ENCODE measurements at places on chromosomes 3 and 15.

DNA sequence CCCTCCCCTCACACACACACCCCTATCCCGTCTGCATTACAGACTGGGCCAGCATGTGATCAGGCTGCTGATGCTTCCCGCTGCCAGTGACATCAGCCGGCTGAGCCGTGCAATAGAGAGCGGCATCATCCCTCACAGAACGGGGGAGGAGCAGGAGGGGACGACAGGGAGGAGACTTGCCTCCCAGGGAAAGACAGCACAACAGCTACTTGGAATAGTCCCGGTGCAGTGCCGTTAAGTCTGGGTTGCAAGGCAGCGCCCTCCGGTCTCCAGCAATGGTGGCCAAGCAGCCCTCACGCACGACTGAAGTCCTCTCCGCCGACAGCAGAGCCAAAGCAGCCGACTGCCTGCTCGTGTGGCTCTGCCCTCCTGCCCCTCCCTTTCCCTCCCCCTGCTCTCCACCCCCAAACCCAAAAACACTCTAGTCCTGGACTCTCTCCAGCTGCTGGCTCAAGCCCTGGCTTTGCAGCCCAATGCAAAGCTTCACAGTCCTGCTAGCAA is 31.5 kb upstream of the RPS17 start:
- H3K27ac ChIP-seq: no peak overlapping the region
- H3K4me1 ChIP-seq: no peaks in the 10 kb centered on the region
- peak; percentile 17 for DNase-seq
- H3K27me3 ChIP-seq: peaks cover 14% of the 10 kb centered on the region

GRCh38 chr15:69718436-69718835 is 265.8 kb downstream of the RPLP1 start:
- DNase-seq: no peak
- H3K27ac ChIP-seq: no peak overlapping the region
- H3K27me3 ChIP-seq: peaks cover 4% of the 10 kb centered on the region
- H3K4me3 ChIP-seq: peak overlapping the region; percentile 21
- peaks cover 3% of the 10 kb centered on the region for H3K36me3 ChIP-seq

- no peak overlapping the region for H3K27ac ChIP-seq
- no peaks in the 10 kb centered on the region for H3K36me3 ChIP-seq
- DNase-seq: no peak
- no peaks in the 10 kb centered on the region for H3K27me3 ChIP-seq
- no peaks in the 10 kb centered on the region for H3K4me1 ChIP-seq
Measured at GRCh38 chr15:29342201-29342600, 72.6 kb upstream of the NSMCE3 start.

DNA sequence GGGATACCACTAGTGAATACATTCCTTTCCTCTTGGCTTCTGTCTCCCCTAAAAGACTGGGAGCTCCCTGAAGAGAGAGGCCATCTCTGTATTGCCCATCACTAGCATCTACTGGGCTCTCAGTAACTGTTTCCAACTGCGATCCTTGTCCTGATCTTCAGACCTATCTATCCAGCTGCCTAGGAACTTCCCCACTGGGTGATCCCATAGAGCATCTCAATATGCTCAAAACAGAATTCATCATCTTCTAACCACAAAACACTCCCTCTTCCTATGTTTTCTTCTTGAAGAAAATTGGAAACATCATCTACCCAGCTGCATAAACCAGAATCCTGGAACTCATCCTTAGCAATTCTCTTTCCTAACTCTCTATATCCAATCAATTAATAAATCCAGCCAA is 54.6 kb downstream of the PLD1 start:
- no peak overlapping the region for H3K27ac ChIP-seq
- H3K27me3 ChIP-seq: peaks cover 13% of the 10 kb centered on the region
- no peak for DNase-seq
- no peak overlapping the region for H3K4me3 ChIP-seq
- H3K36me3 ChIP-seq: no peaks in the 10 kb centered on the region

DNA sequence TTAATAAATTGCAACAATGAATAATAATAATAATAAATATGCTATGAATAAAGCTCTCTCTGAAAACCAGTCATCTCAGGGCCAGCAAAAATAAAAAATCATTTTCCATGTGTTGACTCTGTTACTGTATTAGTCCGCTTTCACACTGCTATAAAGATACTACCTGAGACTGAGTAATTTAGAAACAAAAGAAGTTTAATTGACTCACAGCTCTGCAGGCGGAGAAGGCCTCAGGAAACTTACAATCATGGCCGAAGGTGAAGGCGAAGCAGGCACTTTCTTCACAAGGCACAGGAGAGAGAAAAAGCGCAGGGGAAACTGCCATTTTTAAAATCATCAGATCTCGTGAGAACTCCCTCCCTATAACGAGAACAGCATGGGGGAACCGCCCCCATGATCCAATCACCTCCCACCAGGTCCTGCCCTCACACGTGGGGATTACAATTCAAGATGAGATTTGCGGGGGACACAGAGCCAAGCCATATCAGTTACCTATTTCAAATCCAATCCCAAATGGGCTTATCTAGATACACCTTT is 224.1 kb downstream of the IGSF11 start:
- peaks cover 10% of the 10 kb centered on the region for H3K4me1 ChIP-seq
- peaks cover 11% of the 10 kb centered on the region for H3K27me3 ChIP-seq
- H3K4me3 ChIP-seq: no peak overlapping the region
- no peak overlapping the region for H3K27ac ChIP-seq

DNA sequence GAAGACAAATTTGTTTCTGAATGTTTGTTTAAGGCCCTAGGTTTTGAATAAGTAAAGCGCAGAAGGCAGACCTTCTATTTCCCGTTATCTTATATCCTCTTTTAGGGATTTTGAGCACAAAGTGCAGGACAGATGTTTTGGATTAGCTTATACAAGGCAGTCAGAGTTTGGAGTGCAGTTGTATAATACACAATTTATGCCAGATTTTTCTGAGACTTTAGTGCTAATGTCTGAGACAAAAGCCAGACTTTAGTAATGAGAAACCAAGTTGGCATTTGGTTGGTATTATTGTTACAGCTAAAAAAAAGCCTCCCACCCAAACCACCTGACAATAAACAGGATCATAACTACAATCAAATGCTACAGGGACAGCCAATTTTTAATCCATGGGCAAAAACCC is 309.9 kb upstream of the SATB1 start:
- H3K36me3 ChIP-seq: peaks cover 41% of the 10 kb centered on the region
- peaks cover 74% of the 10 kb centered on the region for H3K4me1 ChIP-seq
- DNase-seq: no peak
- no peak overlapping the region for H3K27ac ChIP-seq

GRCh38 chr15:51189669-51190385 is 95.1 kb upstream of the TNFAIP8L3 start:
- H3K36me3 ChIP-seq: no peaks in the 10 kb centered on the region
- peaks cover 29% of the 10 kb centered on the region for H3K27me3 ChIP-seq
- H3K4me3 ChIP-seq: no peak overlapping the region
- H3K27ac ChIP-seq: no peak overlapping the region
- H3K4me1 ChIP-seq: no peaks in the 10 kb centered on the region

DNA sequence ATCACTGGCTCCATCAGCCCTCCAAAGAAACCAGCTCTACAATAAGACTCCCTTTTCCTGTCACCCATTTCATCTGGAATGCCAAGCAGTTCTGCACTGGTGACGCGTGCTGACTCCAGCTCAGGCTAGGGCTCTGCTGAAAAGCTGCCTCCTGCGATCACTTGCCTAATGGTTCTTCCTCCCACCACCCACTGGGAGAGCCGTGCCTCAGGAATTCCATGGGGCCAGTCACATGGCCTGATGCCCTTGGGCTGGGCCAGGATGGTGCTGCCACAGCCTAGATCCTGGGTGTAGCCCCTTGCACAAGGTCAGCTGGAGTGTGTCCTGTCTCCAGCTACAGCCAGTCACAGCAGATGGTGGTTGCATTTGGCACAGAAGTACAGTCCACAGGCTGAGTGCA is 98.9 kb downstream of the DNAJB8 start:
- DNase-seq: no peak
- H3K36me3 ChIP-seq: peaks cover 4% of the 10 kb centered on the region
- no peaks in the 10 kb centered on the region for H3K27me3 ChIP-seq
- peaks cover 5% of the 10 kb centered on the region for H3K4me1 ChIP-seq
- H3K4me3 ChIP-seq: no peak overlapping the region

- no peaks in the 10 kb centered on the region for H3K36me3 ChIP-seq
- no peaks in the 10 kb centered on the region for H3K4me1 ChIP-seq
- no peak overlapping the region for H3K27ac ChIP-seq
- H3K4me3 ChIP-seq: no peak overlapping the region
Measured at GRCh38 chr3:152769523-152769922, 65.4 kb upstream of the P2RY1 start.

DNA sequence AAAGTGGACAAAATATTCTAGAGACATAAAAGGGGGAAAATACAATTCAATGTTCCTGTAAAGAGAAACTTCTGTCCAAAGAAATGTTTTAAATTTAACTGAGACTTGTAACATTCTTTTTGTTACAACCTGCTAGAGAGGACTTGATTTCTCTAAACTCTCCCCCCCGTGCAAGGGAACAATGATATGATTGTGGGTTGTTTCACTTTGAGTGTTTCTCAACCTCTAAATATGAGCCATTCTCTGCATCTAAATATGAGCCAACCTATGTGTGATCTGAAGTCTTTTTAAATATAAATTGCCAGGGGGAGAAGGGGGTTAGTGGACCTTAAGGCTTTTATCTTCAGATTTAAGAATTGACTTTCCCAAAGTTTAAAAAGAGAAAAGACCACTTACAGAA is 14.6 kb downstream of the ZNF860 start:
- peak; percentile 16 for DNase-seq
- H3K36me3 ChIP-seq: peaks cover 2% of the 10 kb centered on the region
- no peak overlapping the region for H3K4me3 ChIP-seq
- peaks cover 21% of the 10 kb centered on the region for H3K27me3 ChIP-seq
- peaks cover 8% of the 10 kb centered on the region for H3K4me1 ChIP-seq

DNA sequence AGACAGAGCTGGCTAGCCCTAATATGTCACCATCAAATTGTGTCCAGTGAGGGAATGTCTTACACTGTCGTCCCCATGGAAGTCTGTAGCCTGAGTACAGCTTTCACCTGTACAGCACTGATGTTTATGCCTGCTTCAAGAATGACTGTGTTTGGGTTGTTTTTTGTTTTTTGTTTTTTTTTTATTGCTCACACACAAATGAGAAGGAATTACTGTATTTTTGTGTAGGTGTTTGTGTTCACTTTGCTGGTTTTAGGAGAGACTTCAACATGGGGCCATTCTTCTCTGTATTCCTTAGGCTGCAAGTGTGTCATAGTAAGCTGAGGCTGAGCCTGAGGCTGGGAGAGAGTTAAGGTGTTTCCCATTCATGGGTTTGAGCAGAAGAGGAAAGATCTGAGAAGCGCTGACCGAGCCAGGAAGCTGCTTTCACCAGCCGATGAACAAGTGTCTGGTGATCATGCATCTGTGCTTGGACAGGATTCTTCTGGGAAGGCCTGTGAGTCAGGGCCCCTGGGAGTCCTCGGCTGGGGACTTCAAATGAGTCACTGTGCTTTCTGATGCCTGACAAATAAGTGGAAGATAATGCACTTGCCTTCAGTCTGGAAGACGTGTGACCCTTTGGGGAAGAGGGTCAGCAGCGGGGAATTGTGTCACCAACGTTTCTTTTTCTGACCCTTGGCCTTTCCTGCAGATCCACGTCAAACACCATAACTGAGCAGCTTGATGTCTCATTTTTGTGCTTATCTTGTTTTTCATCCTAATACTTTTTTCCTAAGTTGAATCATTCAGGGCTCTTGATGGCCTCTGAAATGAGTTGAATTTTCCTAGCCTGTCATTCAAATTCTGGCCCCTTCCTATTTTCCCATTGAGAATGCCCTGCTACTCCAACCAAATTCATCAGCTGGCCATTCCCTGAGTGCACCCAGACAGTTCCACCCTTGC is 36.7 kb upstream of the ZBTB38 start:
- H3K4me1 ChIP-seq: peaks cover 17% of the 10 kb centered on the region
- no peaks in the 10 kb centered on the region for H3K36me3 ChIP-seq
- H3K4me3 ChIP-seq: no peak overlapping the region
- no peak overlapping the region for H3K27ac ChIP-seq

DNA sequence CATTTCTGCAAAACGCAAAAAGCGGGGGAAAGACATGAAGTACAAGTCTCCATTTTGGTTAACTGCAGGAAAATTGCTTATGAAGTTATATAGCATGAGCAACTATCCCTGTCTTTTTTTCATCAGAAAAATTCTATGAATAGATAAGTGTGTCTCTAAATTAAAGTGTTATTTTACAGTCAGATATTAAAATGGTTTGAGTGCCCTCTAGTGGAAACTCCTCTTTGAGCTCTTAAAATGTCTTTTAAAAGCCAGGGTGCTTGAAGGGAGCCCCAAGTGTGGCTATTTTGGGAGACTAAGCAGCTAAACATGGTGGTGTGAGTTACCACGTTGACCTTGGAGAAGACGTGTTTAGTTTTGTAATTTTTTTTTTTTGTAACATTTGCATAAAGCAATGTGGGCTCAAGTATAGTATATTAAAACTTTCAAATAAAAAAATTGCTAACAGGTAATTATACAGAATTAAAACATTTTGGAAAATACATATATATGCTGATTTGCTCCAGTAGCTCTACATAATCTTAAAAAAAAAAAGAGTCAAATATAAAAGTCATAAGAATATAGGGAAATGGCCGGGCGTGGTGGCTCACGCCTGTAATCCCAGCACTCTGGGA is 77.2 kb downstream of the PPP2R3A start:
- H3K4me1 ChIP-seq: no peaks in the 10 kb centered on the region
- no peak overlapping the region for H3K4me3 ChIP-seq
- peaks cover 13% of the 10 kb centered on the region for H3K27me3 ChIP-seq
- no peak for DNase-seq
- H3K36me3 ChIP-seq: no peaks in the 10 kb centered on the region
- H3K27ac ChIP-seq: no peak overlapping the region

DNA sequence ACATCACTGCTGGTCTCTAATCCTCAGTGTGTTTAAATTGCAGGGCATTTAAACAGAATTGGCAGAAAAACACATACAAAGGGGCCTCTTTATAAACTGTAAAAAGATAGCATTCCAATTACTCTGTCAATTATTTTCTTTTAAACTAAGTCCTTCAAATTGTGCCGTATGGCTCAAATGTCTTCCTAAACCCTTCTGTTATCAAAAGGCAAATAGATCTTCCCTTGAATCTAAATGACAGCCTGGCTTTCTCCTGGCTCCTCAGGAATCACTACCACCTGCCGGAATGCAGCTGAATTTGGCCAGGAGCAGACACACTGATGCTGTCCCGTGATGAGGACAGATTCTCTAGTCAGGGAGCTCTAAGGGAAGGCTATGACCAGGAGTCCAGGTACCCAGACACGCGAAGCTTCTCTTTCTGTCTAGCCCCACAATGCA is 85.6 kb downstream of the IGF2BP2 start:
- H3K27ac ChIP-seq: no peak overlapping the region
- no peak overlapping the region for H3K4me3 ChIP-seq
- H3K4me1 ChIP-seq: no peaks in the 10 kb centered on the region
- H3K36me3 ChIP-seq: no peaks in the 10 kb centered on the region
- peaks cover 3% of the 10 kb centered on the region for H3K27me3 ChIP-seq

GRCh38 chr15:88019656-88020055 is 236.9 kb downstream of the NTRK3 start:
- no peak overlapping the region for H3K27ac ChIP-seq
- no peaks in the 10 kb centered on the region for H3K27me3 ChIP-seq
- no peaks in the 10 kb centered on the region for H3K36me3 ChIP-seq
- no peak overlapping the region for H3K4me3 ChIP-seq
